Activated naive CD8-positive, alpha-beta T cell treated with anti-CD3 and anti-CD28 coated beads for 36 hours (primary cell): ENCODE measurements at places on chromosomes 3 and 15.

DNA sequence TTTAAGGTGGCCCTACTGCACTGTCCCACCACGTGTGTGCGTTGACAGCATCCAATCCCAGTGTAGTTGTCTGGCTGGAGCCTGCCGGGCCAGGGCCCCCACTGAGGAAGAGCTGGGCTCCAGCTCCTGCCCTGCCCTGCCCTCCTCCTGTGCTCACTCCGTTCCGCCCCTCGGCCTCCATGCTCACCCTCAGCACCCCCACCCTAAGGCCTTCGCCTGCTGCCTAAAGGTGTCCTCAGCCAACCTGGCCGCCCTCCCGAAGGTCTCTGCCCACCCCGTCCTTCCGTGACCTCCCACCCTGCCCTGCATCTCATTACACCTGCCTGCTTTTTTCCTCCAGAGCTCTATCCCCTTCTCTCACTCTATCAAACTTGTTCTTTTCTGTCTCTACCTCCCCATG is 118.0 kb downstream of the TPRA1 start:
- peaks cover 19% of the 10 kb centered on the region for H3K27me3 ChIP-seq
- no peak for DNase-seq
- no peaks in the 10 kb centered on the region for H3K36me3 ChIP-seq
- no peak overlapping the region for H3K4me3 ChIP-seq
- no peak overlapping the region for H3K27ac ChIP-seq

DNA sequence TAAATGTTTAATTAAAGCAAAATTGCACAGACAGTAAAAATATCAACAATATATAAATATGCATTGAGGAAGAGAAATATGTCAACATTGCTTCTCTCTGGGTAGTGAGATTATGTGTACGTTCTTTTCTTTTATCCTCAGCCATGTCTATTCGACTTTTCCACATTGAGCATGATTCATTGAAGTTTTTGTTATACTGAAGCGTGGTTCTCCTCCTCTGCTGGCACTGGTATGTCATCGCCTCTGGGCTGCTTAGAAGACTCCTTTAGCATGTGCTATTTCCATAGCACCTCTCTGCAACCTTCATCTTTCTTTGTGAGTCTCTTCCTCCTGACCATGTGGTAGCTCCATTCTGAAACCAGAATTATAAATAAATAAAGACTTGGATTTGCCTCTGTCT is 65.8 kb upstream of the AKAP13 start:
- H3K4me1 ChIP-seq: peaks cover 69% of the 10 kb centered on the region
- H3K27ac ChIP-seq: no peak overlapping the region
- no peaks in the 10 kb centered on the region for H3K27me3 ChIP-seq
- no peak overlapping the region for H3K4me3 ChIP-seq
- no peaks in the 10 kb centered on the region for H3K36me3 ChIP-seq
- no peak for DNase-seq

GRCh38 chr3:55690726-55691125 is 203.6 kb upstream of the WNT5A start:
- no peaks in the 10 kb centered on the region for H3K36me3 ChIP-seq
- no peak for DNase-seq
- H3K4me1 ChIP-seq: no peaks in the 10 kb centered on the region
- no peaks in the 10 kb centered on the region for H3K27me3 ChIP-seq
- no peak overlapping the region for H3K27ac ChIP-seq
- H3K4me3 ChIP-seq: no peak overlapping the region

DNA sequence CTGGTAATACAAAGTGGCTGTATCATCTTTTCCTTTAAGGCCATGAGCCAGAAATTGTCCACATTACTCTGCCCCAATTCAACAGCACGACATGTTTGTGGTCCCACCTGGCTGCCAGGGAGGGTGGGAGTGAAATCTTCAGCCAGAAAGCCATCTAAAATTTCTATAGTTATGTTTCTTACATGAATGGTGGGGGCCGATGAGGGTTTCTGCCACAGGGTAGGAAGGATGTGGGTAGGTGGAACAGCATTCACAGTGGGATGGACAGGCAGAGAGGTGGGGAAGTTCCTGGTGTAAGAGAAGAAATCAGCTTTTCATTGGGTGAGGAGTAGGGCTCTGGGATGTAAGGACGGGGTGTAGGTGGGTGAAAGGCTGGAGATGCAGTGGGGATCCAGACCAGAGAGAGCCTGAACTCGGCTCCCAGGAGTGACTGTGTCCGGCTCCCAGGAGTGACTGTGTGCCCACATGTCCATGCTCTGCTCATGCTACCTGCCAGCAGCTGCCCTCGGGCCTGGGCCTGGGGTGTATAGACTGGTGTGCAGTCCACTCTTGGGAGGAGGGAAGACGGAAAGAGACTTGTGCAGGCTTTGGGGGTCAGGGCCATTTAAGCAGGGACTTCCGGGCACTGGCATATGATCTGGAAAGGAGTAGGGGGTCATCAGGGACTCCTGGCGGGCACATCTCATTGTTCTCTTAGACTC is 3.8 kb upstream of the FBLN2 start:
- peak overlapping the region; percentile 14 for H3K4me3 ChIP-seq
- peaks cover 32% of the 10 kb centered on the region for H3K4me1 ChIP-seq
- peak overlapping the region; percentile 17 for H3K27ac ChIP-seq
- peaks cover 47% of the 10 kb centered on the region for H3K27me3 ChIP-seq

DNA sequence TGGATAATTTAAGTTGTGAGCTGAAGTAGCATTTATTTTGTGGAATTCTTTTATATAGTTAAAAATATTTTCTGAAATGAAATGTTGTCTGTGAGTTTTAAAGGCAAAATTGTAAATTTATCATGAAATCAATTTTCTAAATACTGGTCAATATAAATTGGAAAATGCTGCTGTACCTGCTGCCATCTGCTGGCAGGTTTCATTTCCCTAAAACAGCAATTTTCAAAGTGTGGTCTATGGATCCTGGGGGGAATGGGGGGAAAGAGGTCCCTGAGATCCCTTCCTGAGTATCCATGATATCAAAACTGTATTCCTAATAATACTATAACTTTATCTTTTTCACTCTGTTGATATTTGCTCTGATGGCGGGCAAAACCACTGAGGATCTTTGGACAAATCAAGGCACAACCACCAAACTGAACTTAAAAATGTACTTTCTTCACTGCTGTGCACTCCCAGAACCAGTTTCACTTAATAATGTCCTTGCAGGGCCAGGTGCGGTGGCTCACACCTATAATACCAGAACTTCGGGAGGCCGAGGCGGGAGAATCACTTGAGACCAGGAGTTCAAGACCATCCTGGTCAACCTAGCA is 17.2 kb upstream of the CCR4 start:
- no peak overlapping the region for H3K27ac ChIP-seq
- no peaks in the 10 kb centered on the region for H3K27me3 ChIP-seq
- DNase-seq: no peak
- H3K36me3 ChIP-seq: peaks cover 3% of the 10 kb centered on the region
- no peak overlapping the region for H3K4me3 ChIP-seq
- H3K4me1 ChIP-seq: no peaks in the 10 kb centered on the region

GRCh38 chr15:82539691-82540054 is 584 bp downstream of the RPS17 start:
- H3K4me1 ChIP-seq: peaks cover 34% of the 10 kb centered on the region
- peak overlapping the region; percentile 98 for H3K4me3 ChIP-seq
- H3K36me3 ChIP-seq: peaks cover 58% of the 10 kb centered on the region
- DNase-seq: no peak

DNA sequence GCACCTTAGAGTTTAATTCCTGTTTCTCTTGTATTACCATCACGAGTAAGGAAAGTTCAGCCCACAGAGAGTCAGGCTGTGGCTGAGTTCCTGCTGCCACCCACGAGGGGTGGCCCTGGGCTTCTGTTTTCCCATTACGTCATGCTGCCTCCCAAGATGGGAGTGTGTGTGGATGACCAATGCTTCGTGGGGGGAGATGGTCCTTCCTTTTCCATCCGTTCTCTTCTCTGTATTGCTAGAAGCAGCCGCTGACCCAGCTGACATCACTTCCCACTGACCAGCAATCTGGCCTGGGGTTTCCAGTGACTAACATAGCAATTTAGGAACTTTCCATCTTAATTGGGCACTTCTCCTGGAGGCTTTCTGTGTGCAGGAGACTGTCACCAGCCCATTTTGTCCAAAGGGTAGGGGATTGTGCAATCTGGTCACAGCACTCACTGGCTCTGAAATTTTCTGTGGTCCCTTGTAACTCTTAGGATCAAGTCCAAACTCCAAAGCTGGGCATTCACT is 9.3 kb downstream of the IRAK2 start:
- no peak overlapping the region for H3K4me3 ChIP-seq
- peaks cover 10% of the 10 kb centered on the region for H3K36me3 ChIP-seq
- no peak for DNase-seq

GRCh38 chr3:38022896-38023709 is 6.3 kb downstream of the PLCD1 start:
- peaks cover 3% of the 10 kb centered on the region for H3K36me3 ChIP-seq
- H3K27ac ChIP-seq: no peak overlapping the region
- peaks cover 6% of the 10 kb centered on the region for H3K27me3 ChIP-seq
- H3K4me3 ChIP-seq: no peak overlapping the region
- peaks cover 18% of the 10 kb centered on the region for H3K4me1 ChIP-seq

- H3K36me3 ChIP-seq: no peaks in the 10 kb centered on the region
- no peak for DNase-seq
- no peaks in the 10 kb centered on the region for H3K4me1 ChIP-seq
- H3K4me3 ChIP-seq: no peak overlapping the region
- no peak overlapping the region for H3K27ac ChIP-seq
- peaks cover 20% of the 10 kb centered on the region for H3K27me3 ChIP-seq
These were observed 254.2 kb downstream of the NR1D2 start for GRCh38 chr3:24199300-24199699.

- H3K36me3 ChIP-seq: no peaks in the 10 kb centered on the region
- H3K4me3 ChIP-seq: no peak overlapping the region
- no peak for DNase-seq
- H3K4me1 ChIP-seq: no peaks in the 10 kb centered on the region
These were observed 391.2 kb upstream of the NECTIN3 start for GRCh38 chr3:110680450-110680849.

DNA sequence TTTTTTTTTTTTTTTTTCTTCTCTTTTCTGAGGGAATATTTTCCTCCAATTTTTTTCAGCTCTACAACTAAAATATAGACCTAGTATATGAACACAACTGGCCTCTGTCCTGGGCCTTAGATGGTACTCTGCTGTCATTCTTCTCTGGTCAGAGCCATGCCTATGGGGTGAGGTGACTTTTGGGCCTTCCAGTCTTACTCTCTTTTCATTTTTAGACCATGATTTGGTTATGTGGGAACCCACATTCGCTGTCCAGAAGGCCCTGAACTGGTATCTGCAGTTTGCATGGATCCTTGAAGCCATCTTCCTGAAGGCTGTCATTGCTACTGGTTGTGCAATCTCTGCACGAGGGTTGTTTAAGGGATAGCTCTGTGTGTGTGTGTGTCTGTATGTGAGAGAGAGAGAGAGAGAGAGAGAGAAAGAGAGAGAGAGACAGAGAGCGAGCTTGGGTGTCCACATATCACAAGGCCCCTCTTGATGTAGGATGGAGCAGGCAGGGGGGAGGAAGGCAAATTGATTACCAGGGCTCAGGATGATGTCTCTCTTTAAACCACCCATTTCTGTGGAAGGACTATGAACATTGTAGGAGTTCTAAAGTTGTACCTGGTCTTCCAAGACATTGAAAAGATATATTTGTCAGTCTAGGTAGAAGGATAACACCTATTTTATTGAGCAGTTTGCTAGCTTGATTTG is 6.9 kb downstream of the TGFBR2 start:
- no peaks in the 10 kb centered on the region for H3K27me3 ChIP-seq
- peaks cover 88% of the 10 kb centered on the region for H3K36me3 ChIP-seq
- peak overlapping the region; percentile 88 for H3K27ac ChIP-seq
- no peak for DNase-seq

DNA sequence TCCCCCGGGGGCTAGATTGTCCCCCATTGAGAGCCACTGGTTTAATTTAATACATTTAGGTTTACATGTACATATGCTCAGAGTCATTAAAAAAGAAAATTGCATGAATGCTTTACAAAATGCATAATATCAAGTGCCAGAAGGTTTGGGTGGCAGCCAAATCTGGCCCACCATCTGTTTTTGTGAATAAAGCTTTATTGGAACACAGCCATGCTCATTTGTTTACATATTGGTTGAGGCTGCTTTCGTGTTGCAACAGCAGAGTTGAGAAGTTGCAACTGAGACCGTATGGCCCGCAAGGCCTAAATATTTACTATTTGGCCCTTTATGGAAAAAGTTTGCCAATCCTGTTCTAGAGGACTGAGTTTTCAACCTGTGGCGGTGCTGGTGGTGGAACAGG is 32.1 kb upstream of the RGMA start:
- DNase-seq: no peak
- no peak overlapping the region for H3K4me3 ChIP-seq
- H3K36me3 ChIP-seq: no peaks in the 10 kb centered on the region

- no peak overlapping the region for H3K4me3 ChIP-seq
- no peak overlapping the region for H3K27ac ChIP-seq
- no peak for DNase-seq
These were observed 120.2 kb upstream of the CHD2 start for GRCh38 chr15:92779874-92780273.

- H3K4me1 ChIP-seq: no peaks in the 10 kb centered on the region
- no peak overlapping the region for H3K27ac ChIP-seq
- no peaks in the 10 kb centered on the region for H3K27me3 ChIP-seq
- H3K4me3 ChIP-seq: no peak overlapping the region
These were observed 492.4 kb downstream of the OTOL1 start for GRCh38 chr3:161989012-161989411.

DNA sequence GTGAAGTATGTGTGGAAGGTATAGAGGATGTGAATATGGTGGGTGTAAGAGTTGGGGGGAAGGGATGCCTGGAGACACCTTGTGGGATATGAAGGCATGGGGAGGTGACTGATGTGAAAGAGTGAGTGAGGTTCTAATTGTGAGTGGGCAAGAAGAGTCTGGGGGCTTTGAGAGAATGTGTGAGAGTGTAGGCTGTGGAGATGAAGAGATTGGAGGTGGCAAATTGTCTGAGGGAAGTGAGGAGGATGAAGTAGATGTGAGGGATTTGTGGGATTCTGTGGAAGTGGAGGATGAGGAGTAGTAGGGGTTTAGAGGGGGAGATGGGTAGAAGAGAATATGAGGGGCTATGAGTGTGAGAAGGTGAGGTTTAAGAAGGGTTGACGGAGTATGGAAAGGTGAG is 41.6 kb downstream of the ZIC4 start:
- H3K4me3 ChIP-seq: no peak overlapping the region
- peaks cover 59% of the 10 kb centered on the region for H3K27me3 ChIP-seq
- no peak overlapping the region for H3K27ac ChIP-seq
- no peaks in the 10 kb centered on the region for H3K4me1 ChIP-seq

GRCh38 chr3:157232141-157232540 is 72.2 kb upstream of the CCNL1 start:
- H3K27me3 ChIP-seq: no peaks in the 10 kb centered on the region
- DNase-seq: no peak
- H3K27ac ChIP-seq: no peak overlapping the region
- H3K36me3 ChIP-seq: no peaks in the 10 kb centered on the region
- H3K4me3 ChIP-seq: no peak overlapping the region
